Stimulated activated CD8-positive, alpha-beta memory T cell treated with anti-CD3 and anti-CD28 coated beads, Interleukin-7, amount 100 ng/mL, for 1 hour (primary cell): ENCODE measurements at places on chromosomes 2 and 18.

DNA sequence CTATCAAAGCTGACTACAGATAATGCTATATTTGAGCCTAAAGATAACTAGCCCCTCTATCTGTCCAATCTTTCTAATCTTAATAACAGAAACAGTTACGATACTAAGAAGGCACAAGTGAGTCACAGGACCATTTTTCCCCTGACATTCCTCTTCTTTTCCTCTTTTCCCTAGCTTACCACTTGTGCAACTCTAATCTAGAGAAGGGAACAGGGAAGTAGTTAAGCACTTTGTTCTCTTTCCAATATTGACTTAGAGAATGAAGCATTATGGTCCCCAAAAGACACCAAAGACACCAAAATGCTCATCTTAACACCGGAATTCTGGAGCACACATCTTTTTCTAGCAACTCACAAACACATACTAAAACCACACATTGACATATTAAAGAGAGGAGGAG, 1.8 kb downstream of the PDE11A start:
- no peak for DNase-seq

DNA sequence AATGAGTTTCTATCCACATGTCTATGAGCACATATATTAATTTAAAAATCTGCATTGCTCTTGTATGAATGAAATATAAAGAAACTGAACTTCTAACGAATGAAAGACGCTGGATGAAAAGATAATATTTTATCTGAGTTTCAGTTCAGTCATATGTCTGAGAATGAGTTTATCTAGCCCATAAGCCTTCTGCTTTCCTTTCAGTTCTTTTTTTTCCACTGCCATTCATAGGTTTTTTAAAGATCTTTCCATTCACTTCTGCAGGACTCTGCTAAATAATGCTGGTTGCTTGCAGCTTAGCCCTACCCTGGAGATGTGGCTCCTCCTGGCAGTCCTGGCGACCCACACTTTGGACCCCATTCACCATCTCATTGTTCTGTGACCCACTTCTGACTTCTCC, 109.0 kb downstream of the BCL2 start:
- no peak for DNase-seq

DNA sequence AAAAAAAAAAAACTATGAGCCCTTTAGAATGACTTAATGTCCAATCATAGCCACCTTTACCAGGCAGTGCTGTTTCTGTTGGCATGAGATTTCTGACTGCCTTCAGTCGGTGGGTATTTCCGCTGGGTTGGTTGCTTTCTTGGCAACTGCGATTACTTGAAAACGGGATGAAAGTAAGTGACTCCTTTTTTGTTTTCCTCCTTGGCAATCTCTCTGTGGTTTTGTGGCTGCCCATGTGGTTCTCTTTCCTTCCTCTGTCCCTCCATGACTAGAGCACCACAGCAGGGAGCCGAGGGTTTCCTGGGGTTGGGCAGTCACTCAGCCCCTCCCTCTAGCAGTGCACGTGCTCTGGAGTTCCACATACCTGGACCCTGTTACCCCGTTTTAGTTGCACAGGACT, 112.1 kb downstream of the KLHL29 start:
- no peak for DNase-seq

DNA sequence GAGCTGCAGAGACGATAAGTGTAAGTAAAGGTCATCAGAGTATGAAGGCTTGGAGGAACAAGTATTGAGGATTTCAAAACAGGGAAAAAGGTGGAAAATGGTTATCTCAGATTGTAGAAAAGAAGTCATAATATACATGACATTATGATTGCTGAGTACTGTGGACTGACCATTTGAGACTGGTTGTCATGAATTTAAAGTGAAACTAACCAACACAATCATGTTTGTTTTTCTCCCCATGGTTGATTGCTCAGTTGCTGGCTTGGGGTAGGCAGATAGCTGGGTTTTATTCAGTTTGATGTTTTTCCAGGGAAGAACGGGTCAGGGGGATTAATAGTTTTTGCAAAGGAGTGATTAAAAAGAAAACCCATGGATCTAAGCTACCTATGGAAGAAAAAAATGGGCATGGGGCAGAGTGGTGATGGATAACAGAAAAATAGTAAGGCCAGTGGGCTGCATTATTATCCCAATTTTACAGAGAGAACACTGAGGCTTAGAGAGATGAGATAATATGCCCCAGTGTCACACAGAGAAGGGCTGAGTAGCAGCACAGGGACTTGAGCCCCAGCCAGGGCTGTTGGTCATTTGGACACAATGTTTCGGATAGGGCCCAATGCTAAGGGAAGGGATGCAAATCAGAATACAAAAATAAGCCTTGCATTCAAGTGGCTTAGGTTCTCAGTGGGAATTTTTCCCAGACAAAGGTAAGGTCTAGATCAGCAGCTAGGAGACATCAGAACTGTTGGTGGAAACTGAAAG, 885.7 kb downstream of the DCC start:
- DNase-seq = no peak

GRCh38 chr2:181627545-181627944, 29.4 kb downstream of the CERKL start:
- DNase-seq = no peak

- no peak for DNase-seq
Measured at GRCh38 chr2:240952496-240953246, 45.7 kb upstream of the SNED1 start.

- no peak for DNase-seq
Measured at GRCh38 chr2:239596253-239596652, 195.4 kb upstream of the HDAC4 start.

GRCh38 chr2:129379411-129379810, 600.1 kb upstream of the RAB6C start:
- no peak for DNase-seq

DNA sequence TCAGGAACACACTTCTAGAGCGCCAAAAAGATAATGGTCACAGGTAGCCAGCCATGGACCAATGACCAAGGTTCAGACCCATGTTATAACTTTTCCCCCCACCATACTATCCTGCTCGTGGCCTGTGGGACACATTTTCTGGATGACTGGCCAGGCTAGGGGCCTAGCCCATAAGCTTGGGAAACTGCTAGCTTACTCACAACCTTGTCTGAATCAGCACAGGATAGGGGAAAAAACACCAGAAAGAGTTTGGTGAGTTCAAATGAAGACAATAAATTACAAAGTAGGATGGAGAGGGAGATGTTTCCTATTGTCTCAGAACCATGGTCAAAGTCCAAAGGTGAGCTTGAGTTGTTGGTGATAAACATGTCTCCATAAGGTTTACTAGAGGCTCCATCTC, 156.3 kb upstream of the CCDC68 start:
- DNase-seq = no peak

DNA sequence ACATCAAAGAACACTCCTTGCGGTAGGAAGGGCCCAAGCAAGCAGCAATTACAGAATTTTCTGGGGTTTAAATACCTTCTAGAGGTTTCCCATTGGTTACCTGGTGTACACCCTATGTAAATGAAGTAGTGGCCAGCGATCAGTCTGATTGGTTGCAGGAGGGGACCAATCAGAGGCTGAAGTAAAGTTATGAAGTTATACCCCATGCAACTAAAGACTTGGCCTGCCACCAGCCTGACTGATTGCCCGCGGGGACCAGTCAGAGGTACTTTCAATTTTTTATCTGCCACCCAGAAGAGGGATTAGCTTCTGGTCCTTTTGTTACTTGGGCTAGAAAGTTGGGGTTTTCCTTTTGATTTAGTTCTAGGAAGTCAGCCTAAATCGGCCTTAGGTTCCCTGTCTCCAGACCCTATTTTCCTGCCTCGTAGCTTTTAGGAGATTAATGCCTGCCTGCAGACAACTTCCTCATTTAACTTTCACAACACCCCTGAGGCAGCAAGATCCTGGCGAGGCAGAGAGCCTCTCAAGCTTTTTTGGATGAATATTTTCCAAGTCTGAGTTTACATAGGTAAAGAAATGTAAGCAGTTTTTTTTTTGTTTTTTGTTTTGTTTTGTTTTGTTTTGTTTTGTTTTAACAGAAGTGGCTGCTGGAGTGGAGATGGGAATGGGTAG, 1.5 kb upstream of the DGUOK start:
- no peak for DNase-seq

DNA sequence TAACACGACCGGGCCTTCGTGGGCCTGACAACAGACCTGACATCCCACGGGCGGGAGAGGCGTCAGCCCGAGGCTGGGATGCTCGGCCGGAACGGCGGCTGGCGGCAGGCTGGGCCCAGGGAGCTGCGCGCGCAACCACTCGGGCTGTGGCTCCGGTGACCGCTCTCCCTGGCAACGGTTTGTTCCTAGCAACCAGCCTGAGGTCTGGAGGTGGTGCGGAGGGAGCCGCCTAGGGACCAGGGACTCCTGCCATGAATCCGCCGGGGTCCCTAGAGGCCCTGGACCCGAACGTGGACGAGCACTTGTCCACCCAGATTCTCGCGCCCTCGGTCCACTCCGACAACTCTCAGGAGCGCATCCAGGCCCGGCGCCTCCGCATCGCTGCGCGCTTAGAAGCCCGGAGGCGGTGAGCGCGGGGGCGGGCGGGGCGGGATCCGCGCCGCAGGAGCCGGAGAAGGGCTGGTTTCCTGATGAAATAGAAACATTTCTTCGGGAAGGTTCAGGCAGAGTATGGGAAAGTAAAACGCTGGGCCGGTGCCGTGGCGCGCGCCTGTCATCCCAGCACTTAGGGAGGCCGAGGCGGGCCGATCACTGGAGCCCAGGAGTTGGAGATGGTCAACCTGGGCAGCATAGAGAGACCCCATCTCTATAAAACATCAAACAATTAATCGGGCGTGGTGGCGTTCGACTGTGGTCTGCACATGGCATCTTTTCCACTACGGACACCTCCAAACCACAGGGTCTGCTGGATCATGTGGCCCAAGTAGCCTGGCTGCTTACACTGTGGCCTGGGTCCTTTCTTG, at the start of gene DRC1:
TSS of gene DRC1 (plus strand) at position 182 of the 803 bp plus-strand sequence. CDS start at position 252, 70 bp downstream.
- no peak for DNase-seq

- DNase-seq = no peak
Measured at GRCh38 chr2:85017411-85018048, 46.6 kb downstream of the KCMF1 start.

- DNase-seq = no peak
Measured at GRCh38 chr18:13438507-13439056, 220.0 kb downstream of the LDLRAD4 start.

GRCh38 chr2:9549420-9549819, 6.2 kb downstream of the ADAM17 start:
- DNase-seq = no peak

GRCh38 chr2:170248574-170249393, 70.8 kb downstream of the MYO3B start:
- no peak for DNase-seq

- DNase-seq = no peak
Measured at GRCh38 chr2:38668092-38668491, 2.2 kb downstream of the GALM start.

GRCh38 chr2:18721038-18721922, 131.9 kb upstream of the NT5C1B start:
- DNase-seq = no peak

DNA sequence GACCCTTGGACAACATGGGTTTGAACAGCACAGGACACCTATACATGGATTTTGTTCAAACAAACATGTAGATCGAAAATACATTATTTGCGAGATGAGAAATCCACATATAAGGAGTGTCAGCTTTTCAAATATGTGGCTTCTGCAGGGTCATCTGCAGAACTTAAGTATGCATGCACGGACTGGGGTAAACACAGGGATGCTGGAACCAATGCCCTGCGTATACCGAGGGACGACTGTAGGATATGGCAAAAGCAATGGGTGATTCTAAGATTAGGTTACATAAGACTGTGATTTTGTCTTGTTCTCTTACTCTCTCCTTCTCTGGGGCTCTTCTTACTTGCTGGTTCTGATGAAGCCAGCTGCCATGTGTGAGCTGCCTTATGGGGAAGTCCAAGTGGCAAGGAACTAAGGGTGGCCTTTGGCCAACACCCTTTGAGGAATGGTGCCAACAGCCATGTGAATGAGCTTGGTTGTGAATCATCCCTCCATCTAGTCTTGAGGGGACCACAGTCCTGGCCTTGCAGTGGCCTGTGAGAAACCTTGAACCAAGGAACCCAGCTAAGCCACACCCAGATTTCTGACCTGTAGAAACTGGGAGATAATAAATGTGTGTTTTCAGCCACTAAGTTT, 66.5 kb downstream of the EVA1A start:
- no peak for DNase-seq

DNA sequence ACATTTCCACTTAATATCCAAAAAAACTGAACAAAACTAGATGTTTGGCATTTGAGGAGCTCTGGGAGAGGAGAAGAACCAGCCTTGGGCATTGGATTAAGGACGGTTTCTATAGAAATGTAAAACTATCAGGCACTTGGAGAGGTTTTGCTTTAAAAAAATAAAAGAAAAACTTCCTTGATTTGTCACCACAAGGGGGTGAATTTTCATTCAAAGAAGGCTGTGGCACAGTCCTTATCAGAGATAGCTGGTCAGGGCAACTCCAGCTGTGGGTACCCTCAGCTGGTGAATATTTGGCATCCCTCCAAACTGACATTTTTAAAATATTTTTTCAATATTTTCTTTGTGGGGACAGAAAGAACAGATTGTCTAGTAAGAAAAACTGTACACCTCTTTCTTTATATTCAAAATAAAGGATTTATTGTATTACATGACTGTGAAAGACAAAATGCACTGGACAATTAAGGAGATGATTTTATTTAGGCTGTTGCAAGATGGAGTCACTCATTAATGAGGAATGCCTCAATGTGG, 46.1 kb upstream of the TBC1D8 start:
- no peak for DNase-seq

- no peak for DNase-seq
Measured at GRCh38 chr2:184091456-184091855, 506.9 kb upstream of the ZNF804A start.

DNA sequence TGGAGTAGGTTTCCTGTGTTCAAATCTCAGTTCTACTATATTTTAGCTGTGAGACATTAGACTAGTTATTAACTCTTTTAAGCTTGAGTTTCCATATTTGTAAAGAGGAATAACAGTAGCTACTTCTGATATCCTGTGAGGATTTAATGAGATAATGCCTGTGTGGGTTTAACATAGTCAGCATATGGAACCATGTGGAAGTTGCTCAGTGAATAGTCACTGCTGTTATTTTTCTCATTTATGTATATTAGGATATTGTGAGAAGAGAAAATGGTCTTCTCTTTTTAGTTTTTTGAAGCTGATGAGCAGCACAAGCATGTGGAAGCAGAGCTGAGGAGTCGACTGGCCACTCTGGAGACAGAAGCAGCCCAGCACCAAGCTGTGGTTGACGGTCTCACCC, 70.5 kb upstream of the STON1 start:
- DNase-seq = no peak

DNA sequence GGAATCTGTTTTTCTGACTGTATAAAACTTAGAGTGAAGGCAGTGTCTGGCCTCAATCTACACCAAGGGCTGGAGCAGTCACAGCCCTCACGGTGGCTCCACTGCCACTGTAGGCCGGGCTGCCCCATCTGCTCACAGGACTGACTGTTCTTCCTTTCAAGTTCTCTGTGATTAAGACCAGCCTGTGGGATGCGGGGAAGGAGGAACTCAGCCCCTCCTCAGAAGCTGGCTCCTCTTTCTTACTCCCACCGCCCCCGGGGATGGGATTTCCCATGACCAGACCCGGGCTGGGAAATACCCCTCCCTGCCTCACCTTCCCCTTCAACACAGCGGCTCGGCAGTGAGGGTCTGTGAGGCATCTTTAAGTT, 106.0 kb downstream of the COPS8 start:
- no peak for DNase-seq
